ENCODE measurements at places on chromosomes 2 and 18.
A peak's percentile ranks its signal among the peaks of the same experiment; 100 is the strongest.

DNA sequence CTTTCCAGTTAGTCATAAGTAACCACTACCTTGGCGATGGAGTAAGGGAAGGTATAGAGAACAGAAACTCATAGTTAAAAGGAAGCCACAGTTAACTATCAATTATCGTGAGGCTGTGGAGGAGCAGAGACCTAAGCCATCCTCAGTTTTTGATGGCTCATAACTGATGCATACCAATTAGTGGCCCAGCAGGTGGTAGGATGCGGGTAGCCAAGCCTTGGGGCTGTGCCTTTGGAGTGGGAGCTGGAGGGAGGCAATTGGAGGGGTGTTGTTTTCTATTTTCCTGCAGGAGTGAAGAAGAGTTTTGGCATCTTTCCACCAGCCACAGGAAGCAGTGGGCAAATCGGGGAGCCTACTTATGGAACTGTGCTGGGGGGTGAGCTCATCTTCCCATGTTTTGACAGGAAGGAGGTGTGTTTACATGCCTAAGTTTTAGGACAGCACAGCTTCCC is 194.8 kb downstream of the TPGS2 start:
- DNase-seq, result no peak

- DNase-seq, result no peak
Measured at GRCh38 chr2:5140347-5140746, 551.8 kb upstream of the SOX11 start.

DNA sequence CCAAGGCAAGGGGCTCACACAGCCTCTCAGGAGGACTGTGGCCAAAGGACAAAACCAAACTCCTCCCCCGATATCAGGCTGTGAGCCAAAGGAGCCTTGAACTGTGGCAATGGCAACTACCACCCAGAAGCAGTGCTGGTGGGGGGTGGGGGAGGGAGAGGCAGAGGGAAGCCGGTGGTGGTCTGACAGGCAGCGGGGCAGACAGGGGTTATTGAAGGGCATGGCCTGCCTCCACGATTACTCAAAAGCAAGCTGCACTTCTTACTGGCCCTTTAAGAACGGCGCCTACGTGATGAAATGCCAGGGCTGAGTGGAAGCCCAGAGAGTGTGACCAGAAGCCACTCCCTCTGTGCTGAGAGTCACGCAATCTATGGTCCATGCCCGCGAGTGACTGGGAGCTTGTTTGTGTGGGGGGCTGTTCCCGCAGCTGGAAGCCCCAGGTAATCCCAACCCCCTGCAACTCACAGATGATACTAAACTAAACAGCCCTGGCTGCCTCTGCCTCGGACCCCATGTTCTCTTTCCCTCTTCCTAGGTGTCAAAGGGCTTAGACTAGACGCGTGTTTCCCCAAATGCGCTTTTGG is 128.2 kb upstream of the CXCR4 start:
- DNase-seq, result peak; percentile 66

- peak; percentile 59 for DNase-seq
Measured at GRCh38 chr2:73072129-73072395, 550 bp upstream of the SFXN5 start.

GRCh38 chr2:72113847-72114692 is 33.6 kb downstream of the CYP26B1 start:
- no peak for DNase-seq

DNA sequence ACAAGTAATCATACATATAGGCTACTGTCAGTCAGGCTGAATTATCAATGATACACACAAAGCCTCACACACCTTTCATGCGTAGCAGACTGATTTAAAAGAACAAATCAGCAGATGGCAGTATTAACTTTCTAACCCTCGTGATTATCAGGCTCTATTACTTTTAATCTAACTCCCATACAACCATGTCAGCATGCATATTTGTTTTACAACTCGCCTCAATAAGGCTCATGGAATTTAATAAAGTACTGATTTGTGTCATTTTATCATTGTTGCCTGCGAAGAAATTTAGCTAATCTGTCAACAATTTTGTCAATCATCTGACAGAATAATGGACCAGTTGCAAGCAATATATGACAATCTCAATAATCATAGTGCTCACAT is 82.8 kb downstream of the SLC25A12 start:
- DNase-seq, result peak; percentile 18

DNA sequence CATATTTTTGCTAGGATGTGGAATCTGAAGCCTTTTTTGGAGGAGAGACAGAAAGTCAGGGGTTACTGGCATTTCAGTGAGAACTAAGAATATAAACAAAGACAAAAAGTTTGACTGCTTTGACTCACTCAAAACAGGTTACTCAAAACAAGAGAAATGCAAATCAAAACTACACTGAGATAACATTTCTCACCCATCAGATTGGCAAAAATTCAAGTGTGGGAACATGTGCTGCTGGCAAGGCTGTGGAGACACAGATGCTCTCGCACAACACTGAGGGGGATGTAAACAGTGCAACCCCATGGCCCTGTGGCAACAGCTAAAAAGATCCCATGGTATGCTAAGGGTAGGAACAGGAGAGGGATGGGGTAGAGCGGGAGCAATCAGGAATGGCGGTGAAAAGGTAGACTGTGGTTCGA is 86.6 kb downstream of the DTNB start:
- no peak for DNase-seq

GRCh38 chr2:15010346-15010745 is 377.8 kb downstream of the LRATD1 start:
- DNase-seq, result no peak

GRCh38 chr2:96207073-96207773 is 1.4 kb downstream of the STARD7 start:
- no peak for DNase-seq

DNA sequence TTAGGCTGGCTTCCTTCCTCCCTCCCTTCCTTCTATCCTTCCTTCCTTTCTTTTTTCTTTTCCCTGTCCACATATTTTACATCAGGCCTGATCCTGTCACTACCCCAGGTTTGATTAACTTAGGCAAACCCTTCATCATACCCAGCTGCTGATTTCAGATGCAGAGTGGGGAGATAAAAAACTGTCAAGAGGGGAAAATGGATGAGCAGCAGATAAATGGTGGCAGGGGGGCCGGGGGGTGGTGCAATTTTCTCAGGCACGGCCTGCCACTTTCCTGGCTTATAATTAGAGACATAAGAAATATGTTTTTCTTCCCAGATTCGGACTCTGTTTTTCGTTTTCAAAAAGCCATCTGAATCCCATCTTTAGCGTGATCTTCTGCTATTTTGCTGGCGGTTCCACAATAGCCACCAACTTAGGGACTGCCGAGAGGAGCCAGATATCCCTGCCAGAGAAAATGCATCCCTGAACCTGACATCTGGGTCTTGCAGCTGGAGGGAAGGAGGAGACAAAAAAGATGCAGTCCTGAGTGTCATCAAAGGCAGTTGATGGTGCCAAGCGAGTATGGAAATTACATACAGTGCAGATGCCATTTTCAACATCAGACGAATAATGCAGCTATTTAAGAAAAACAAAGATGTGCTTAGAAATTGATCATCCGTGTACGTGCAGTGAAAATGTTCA is 49.9 kb downstream of the CXCR4 start:
- no peak for DNase-seq

DNA sequence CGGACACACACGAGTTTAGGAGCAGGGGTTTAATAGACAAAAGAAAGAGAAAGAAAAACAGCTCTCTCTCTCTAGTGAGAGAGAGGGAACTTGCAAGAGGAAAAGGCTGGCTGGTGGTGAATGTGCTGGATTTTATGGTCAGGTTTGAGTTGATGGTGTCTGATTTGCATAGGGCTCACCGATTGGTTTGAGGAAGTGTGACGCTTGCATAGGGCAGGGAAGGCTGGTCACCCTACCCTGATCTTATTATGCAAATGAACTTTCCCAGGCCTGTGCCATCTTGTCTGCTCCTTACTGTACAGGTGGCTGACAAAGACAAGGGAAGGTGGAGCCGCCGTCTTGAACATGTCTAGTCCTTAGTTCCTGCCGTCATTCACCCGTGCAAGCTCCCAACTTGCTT is 408.9 kb downstream of the RIT2 start:
- DNase-seq, result peak; percentile 43

GRCh38 chr2:163737190-163737439 is 1.3 kb upstream of the FIGN start:
- no peak for DNase-seq

DNA sequence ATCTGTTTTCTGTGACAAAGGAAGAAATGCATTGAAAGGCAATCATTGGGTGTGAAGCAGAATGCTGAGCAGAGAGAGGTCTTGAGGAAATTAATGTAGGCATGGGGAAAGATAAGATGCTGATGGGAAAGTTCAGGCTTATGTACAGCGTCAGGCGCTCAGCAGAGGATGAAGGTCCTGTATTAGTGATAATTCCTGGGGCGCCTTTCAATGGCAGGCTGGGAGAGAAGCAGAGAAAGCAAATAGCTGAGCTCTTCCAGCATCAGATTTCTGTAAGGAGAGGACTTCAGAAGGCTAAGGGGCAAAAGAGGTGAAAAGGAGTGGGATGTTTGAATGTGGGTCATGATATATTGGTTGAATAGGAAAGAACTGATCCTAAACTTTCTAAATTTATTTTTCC is 129.8 kb downstream of the HNMT start:
- DNase-seq, result no peak

DNA sequence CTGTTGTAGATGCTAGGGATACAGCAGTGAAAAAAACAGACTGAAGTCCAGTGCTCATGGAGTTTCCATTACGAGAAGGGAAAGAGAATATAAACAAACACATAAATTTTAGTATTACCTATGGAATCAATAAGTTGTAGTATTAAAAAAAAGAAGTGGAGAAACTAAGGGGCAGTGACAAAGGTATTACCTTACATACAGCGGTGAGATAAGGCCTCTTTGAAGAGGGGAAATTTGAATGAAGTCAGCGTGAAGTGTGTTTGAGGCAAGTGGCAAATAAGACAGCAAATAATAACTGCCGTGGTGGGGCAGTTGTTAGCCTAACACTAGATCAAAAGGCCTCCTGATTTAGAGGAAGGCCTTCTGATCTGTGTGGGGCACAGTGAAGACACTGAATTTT is 57.9 kb downstream of the TLK1 start:
- no peak for DNase-seq

GRCh38 chr2:188303363-188304031 is 11.8 kb downstream of the GULP1 start:
- peak; percentile 12 for DNase-seq

DNA sequence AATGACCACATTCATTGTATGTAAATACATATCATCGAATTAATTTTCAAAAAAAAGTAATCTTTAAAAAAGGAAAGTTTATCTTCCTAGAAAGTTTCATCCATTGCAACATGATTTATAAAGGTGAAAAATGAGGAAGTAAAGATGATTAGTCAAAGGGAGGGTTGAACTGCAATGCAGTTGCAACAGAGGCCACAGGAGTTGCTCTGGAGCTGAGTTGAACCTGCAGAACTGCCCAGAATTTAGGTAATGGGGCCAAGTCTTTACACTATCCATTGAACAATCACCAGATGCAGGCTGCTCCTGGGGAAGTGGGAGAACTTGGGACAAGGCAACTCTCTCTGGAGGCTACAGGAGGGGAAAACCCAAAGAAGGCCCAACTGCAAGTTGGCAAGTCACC is 390.7 kb downstream of the METTL4 start:
- DNase-seq, result no peak

DNA sequence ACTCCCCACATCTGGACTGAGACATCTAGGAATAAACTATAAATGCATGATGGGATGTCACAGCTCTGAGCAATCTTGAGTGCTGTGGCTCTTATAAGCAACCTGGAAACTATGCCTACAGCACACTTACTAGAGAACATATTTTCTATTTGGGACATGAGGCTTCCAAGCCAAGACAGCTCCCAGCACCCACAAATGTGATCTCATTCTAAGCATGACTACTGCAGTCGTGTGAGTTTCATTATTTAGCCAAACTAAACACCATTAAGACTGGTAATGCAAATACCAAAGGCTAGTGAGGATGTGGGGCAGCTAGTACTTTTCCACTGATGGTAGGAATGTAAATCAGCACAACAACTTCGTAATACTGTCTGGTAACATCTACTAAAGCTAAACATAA is 72.5 kb downstream of the RTTN start:
- peak; percentile 8 for DNase-seq

- no peak for DNase-seq
Measured at GRCh38 chr2:25268139-25268538, 73.6 kb downstream of the DNMT3A start.

DNA sequence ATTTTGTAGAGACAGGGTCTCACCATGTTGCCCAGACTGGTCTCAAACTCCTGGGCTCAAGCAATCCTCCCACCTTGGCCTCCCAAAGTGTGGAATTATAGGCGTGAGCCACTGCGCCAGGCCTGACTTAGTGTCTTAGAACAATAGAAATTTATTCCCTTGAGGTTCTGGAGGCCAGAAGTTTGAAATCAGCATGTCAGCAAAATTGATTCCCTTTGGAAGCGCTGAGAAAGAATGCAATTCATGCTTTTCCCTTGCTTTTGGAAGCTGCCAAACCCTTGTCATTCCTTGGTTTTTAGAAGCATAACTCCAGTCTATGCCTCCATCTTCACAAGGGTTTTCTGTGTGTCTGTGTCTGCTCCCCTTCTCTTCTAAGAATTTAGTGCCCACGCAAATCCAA is 20.7 kb downstream of the ST8SIA3 start:
- no peak for DNase-seq

DNA sequence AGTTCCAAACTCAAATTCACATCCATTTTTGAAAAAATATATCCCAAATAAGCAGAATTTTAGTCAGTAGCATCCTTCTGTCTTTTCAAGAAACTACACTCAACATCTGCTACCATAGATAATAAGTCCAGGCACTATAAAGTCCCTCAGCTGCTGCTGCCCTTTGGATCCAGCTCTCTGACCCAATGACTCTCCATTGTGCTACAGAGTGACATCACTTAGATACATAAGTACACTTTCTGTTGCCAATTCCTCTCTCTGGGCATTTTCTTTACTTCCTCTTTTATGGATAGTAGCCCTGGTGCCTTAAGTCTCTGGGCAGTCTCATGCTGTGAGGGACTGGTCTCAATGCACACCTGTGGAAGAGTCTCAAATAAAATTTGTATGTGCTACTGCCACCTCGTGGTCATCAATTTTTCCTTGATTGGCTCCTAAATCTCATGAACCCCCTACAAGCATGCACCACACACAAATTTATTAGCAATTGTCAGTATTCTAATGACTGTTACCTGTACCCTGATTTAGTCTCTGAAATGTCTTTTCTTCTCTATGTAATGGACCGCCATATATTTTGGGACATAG is 219.2 kb downstream of the LRP1B start:
- DNase-seq, result peak; percentile 62

DNA sequence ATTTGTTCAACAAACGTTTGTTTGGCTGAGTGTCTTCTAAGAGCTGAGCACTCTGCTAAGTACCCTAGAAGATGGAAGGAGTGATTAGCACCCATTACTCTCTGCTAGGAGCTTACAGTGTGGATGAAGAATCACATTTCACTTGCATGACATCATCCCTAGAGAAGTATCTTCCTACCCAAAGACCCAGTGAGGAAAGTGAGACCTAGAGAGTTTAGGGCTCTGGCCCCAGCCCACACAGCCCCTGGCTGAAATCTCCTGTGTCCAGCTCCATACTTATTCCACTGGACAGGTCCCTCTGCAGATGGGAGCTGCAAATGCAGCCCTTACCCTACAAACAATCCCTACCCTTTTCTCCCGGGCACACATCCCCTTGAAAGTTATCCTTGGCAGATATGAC is 26.8 kb upstream of the EPAS1 start:
- no peak for DNase-seq

- peak; percentile 56 for DNase-seq
Measured at GRCh38 chr2:26770986-26771586, 7.0 kb downstream of the SLC35F6 start.

GRCh38 chr2:113282747-113283533 is 4.2 kb upstream of the PAX8 start:
- DNase-seq, result peak; percentile 64

GRCh38 chr2:96816836-96817702 is 1.0 kb downstream of the CNNM3 start:
- no peak for DNase-seq
